ENCODE measurements at places on chromosomes 4 and X.

DNA sequence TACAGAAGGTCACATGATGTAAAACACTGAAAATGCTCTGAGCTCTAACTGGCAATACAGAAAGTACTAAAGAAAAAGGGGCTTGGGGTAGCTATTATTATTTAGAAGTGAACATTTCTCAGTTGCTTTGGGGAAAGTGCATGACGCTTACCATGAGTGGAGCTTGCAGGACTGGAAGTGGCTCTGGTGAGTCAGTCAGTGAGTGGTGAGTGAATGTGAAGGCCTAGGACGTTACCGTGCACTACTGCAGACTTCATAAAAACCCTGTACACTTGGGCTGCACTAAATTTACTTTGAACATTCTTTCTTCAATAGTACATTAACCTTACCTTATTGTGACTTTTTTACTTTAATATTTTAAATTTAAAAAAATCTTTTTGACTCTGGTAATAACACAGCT is 89.3 kb upstream of the ENPP6 start:
- DNase-seq: no peak

DNA sequence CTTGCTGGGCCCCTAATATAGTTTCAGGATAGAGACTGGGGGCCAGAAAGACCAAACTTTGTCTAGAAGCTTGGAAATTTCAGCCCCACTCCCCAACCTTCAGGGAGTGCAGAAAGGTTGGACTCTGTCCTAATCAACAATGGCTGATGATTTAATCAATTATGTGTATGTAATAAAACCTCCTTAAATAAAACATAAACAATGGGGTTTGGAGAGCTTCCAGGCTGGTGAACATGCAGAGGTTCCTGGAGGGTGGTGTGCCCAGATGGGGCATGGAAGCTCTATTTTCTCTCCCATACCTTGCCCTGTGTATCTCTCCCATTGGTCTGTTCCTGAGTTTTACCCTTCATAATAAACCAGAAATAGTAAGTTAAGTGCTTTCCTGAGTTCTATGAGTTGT is 174.2 kb downstream of the GC start:
- DNase-seq: no peak

GRCh38 chr4:120809518-120809917 is 113.0 kb downstream of the PRDM5 start:
- DNase-seq: no peak

DNA sequence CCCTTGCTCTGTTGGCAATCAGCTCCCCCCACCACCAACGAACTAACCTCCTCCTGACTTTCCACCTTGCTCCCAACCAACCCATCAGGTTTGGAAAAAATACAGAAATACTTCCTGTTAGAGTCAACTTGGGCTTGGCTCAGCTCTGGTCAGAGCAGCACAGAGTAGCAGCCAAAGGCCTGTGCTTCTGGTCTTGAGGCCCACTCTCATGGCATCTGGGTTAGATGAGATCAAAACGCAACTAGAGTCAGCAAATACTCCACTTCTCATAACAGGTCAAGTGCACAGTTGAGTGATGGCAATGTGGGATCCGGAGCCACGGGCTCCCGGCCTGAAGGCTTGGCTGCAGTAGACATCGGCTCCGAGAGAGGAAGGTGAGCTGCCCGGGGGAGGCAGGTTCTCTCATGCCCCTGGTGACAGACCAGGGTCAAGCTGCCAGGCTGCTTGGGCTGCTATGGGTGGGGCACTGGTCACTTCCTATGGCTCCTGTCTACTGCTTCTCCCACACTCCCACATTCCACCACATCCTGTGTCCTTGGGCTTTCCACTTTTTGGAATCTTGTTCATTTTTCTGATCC is 34.8 kb downstream of the ZNF185 start:
- no peak for DNase-seq

DNA sequence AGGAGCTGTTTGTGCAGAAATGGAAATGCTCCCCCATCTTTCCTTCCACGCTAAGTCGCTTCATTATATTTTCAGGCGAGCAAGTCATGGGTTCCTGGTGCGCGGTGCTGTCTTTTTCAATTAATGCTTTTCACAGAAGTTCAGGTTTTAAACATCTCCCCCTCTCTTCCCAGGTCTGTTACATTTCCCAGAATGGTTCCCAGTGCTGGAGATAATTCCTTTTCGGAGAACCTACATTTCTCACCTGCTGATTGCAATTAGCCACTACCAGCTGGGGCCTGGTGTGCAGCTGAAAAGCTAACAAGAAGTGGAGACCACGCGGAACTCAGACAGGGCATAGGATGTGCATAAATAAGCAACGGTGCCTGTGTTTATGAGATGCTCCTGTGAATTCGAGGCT is 217.8 kb downstream of the MID1IP1 start:
- no peak for DNase-seq

GRCh38 chr4:41141900-41142299 is 72.4 kb downstream of the APBB2 start:
- DNase-seq: no peak

All from right kidney (tissue), 9 donors.